Activated T-helper 9 cell treated with anti-CD3 and anti-CD28 coated beads, Interleukin-2, amount 50 U/mL, for 16 hours (primary cell): ENCODE measurements at places on chromosomes 3 and 15.

GRCh38 chr3:120742849-120743365, 363 bp downstream of the GTF2E1 start:
- DNase-seq: peak; percentile 23

- no peak for DNase-seq
These were observed 211.4 kb downstream of the NR1D2 start for GRCh38 chr3:24156466-24156865.

GRCh38 chr3:53880396-53881345, 1.3 kb downstream of the ACTR8 start:
- DNase-seq: no peak

- no peak for DNase-seq
These were observed 14.4 kb downstream of the PLA2G4F start for GRCh38 chr15:42141795-42142667.

GRCh38 chr3:107798381-107798780, 275.6 kb downstream of the BBX start:
- DNase-seq: no peak

DNA sequence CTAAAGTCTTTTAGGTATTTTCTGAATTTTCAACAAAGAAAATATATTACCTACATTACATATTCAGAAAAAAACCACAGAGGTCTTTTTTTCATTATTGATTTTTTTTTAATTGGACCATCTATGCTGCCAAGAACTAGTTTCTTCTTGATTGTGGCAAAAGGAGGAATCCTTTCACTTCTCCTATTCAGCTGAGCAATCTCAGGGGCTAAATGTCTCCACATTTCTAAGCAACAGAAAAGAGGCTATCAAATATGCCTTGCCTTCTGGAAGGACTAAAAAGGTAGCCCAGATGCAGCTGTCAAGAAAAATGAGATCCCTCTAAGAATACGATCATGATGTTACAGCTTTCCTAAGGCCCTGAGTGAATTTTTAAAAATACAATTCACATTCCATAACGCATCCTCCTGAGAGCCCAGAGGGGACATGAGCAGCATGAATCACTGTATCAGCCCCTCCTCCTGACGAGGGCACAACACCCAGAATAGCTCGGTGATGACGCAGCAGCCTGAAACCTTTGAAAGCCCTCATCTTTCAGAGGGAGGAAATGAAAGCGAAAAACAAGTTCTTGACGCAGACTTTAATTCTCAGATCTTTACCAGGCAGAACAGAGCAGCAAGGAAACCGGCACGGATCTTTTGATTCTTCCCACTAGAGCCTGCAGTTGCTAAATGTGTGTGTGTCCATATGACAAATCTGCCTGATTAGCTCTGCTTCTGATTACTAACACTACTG, 24.6 kb downstream of the RUBCN start:
- DNase-seq: peak; percentile 75

DNA sequence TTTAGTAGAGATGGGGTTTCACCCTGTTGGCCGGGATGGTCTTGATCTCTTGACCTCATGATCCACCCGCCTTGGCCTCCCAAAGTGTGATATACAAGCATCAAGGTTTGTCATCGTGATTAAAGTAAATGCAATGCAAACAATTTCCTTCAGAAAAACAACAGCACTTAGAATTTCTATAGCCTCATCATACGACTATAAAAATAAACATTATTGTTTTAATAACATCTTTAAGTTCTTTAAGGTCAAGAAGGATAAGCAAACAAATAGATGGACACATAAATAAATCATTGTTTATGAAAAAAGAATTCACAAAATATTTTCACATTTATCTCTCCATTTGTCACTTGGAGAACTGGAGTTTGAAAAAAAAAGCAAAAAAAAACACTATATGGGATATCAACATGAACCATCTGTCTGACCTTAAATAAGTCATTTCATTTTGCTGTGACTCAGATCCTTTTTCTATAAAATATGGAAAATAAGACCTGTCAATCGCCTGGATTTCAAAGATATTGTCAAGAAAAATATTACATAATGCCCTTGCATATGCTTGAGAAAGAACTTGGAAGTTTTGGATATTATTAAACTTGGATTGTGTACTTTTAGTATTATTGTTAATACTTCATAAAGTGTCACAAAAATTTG, 642.0 kb upstream of the KCNMB2 start:
- DNase-seq: no peak

- no peak for DNase-seq
These were observed 339.6 kb upstream of the ROBO2 start for GRCh38 chr3:76700323-76700722.

DNA sequence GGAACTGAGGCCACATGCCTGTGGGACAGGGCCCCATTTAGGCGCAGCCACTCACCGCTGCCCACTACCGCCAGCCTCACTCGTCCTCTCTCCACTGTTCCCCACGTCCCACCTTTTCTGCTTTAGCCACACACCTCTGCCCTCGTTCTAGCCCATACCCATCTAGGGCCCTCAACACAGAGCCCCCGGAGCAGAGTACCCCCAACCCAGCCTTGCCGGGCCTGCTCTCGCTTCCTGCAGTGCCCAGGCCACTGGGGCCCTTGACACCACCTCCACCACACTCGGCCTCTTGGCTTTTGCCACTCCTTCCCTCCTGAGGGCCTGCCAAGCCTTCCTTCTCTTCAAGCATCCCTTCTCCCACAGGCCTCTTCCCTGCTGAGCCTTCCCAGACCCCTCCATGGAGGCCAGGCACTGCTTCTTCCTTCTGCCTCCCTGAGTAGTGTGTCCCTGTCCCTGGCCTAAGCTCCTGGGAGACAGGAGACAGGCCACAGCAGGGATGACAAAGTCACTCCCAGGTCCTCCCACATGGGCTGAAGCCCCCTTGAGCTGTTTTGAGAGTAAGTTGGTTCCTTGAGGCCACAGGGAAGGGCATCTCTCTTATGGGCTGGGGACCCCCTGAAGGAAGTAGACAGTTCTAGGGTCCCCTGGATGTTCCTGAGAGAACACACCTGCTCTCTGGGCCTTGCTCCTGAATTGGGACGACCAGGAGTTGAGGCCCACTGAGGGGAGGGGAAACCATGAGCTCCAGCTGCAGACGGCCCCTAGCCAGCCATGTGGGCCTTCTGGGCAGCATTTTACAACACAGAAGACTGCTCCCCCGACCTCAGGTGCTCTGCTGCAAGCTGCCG, 4.4 kb downstream of the PRSS50 start:
- no peak for DNase-seq

- no peak for DNase-seq
These were observed 47.3 kb upstream of the ALDH1A3 start for GRCh38 chr15:100832149-100832942.

GRCh38 chr3:67832817-67833216, 178.4 kb upstream of the SUCLG2 start:
- no peak for DNase-seq

- DNase-seq: no peak
These were observed 32.9 kb downstream of the VGLL4 start for GRCh38 chr3:11610700-11611275.

GRCh38 chr3:127454051-127454450, 136.5 kb downstream of the TPRA1 start:
- DNase-seq: no peak

- DNase-seq: no peak
These were observed 100.8 kb upstream of the DPH6 start for GRCh38 chr15:35646790-35647189.

DNA sequence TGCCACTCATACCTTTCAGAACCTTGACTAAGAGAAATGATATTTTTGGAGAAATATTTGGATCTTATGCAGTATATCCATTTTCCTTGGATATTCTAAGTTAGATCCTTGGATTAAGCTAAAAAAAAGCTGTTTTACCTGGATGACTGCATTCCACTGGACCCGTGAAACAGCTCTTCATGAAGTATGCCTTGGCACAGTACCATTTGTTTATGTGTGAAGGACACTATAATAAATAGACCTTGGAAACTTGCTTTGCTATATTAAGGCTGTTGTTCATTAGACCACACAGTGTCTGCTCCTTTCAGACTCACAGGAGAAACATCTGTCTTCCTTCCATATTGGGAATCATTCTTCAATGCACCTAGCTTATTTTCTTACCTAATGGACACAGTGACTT, 651.0 kb upstream of the TGFBR2 start:
- DNase-seq: no peak

- no peak for DNase-seq
These were observed 246.3 kb upstream of the UMPS start for GRCh38 chr3:124483915-124484470.

- no peak for DNase-seq
These were observed 143.2 kb upstream of the HACD2 start for GRCh38 chr3:123728014-123728413.

- DNase-seq: no peak
These were observed 689.1 kb upstream of the LMCD1 start for GRCh38 chr3:7812490-7812889.
